T-helper 17 cell (primary cell): ENCODE measurements at places on chromosomes 7 and 10.

- no peak for DNase-seq
- H3K4me3 ChIP-seq: no peak overlapping the region
- H3K4me1 ChIP-seq: peaks cover 27% of the 10 kb centered on the region
- H3K27ac ChIP-seq: no peak overlapping the region
- H3K36me3 ChIP-seq: no peaks in the 10 kb centered on the region
Measured at GRCh38 chr10:132263866-132264265, 43.9 kb downstream of the STK32C start.

DNA sequence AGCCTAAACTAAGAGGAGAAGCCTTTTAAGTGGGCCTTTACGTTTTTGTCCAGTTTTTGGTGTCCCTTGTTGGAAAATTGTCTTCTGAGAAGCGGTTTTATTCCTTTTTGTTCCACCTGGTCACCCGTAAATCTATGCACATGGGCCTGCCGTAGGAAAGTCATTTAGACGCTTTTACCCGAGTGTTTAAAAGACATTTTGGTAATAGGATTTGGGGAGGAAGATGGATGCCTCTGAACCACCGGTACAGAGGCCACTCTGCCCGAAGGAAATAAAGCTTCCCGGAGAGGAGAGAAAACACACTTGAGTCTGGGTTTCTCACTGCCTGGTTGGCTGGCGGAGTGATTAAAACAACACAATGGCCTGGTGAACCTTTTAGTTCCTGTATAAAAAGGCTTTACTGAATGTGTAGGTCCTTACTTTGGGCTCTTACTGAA is 760 bp downstream of the THNSL1 start:
- H3K27ac ChIP-seq: peak overlapping the region; percentile 99
- peaks cover 16% of the 10 kb centered on the region for H3K4me1 ChIP-seq

DNA sequence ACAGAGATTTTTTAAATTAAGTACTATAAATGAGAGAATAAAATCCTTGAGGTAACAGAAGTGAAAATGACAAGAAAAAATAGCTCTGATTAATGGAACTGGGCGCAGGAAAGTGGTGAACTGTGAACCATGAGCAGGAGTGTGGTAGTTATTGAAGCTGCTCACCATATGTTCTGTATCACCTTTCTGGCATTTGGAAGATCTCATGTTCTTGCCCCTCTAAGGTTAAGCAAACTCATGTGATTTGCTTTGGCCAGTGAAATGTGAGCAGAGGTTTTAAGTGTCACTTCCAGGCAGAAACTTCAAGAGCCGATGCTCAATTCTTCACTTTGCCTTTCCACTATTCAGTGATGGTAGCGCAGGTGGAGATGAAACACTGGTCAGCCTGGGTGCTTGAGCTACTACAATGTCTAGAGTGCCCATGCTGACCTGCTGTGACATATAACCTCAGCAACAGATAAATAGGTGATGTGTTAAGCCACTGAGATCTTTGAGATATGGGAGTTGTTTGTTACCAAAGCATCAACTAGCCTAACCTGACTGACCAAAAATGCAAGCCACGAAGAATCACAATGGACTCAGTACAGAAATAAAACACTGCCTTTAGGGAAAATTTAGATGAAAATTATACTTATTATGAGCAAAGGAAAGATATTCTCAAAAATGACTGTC is 18.4 kb downstream of the MTPAP start:
- H3K4me3 ChIP-seq: no peak overlapping the region
- H3K27ac ChIP-seq: no peak overlapping the region
- peaks cover 11% of the 10 kb centered on the region for H3K4me1 ChIP-seq
- H3K27me3 ChIP-seq: no peaks in the 10 kb centered on the region
- H3K36me3 ChIP-seq: peaks cover 5% of the 10 kb centered on the region

- H3K4me3 ChIP-seq: peak overlapping the region; percentile 87
- no peak for DNase-seq
- peaks cover 65% of the 10 kb centered on the region for H3K27me3 ChIP-seq
- no peaks in the 10 kb centered on the region for H3K36me3 ChIP-seq
- peaks cover 15% of the 10 kb centered on the region for H3K4me1 ChIP-seq
Measured at GRCh38 chr7:129144834-129145668, 544 bp downstream of the TSPAN33 start.

DNA sequence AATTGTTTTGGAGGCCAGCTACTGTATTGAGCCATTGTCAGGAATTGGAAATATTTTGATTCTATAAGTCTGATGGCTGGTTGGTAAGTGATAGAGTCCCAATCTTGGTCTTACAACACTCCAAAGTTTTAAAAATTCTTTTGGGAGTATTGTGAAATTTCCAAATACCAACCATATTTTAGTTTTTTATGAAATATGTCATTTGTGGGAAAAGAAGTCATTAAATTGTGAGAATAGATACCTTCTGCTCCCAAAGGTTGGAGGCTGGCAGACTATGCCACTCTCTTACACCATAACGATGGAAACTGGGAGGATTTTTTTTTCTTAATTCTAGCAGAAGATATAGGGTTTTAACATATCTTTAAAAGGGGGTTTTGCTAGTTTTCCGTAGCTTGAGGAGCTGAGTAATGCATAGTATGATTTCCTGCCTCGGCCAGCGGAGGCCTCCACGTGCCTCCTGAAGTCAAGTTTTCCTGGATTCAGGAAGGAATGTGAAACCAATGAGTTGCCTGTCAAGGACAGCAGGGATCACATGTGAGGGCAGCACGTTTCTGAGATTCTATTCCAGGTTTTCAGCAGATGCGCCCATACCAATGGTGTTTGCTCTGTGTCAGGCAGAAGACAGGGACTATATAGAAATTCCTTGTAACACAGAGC is 92.2 kb upstream of the LAMB4 start:
- no peak overlapping the region for H3K4me3 ChIP-seq
- no peak overlapping the region for H3K27ac ChIP-seq
- no peaks in the 10 kb centered on the region for H3K36me3 ChIP-seq
- DNase-seq: no peak
- peaks cover 26% of the 10 kb centered on the region for H3K27me3 ChIP-seq

GRCh38 chr10:76126607-76127527 is 695.4 kb downstream of the LRMDA start:
- no peak overlapping the region for H3K27ac ChIP-seq
- no peak overlapping the region for H3K4me3 ChIP-seq
- H3K27me3 ChIP-seq: peaks cover 2% of the 10 kb centered on the region
- no peak for DNase-seq

- peaks cover 5% of the 10 kb centered on the region for H3K36me3 ChIP-seq
- H3K4me3 ChIP-seq: no peak overlapping the region
- H3K27me3 ChIP-seq: peaks cover 62% of the 10 kb centered on the region
- no peak overlapping the region for H3K27ac ChIP-seq
- DNase-seq: no peak
Measured at GRCh38 chr7:30977222-30977621, 13.5 kb downstream of the GHRHR start.

GRCh38 chr7:29416276-29416937 is 147.2 kb upstream of the PRR15 start:
- no peak for DNase-seq
- H3K27me3 ChIP-seq: peaks cover 17% of the 10 kb centered on the region
- H3K4me3 ChIP-seq: no peak overlapping the region
- peaks cover 2% of the 10 kb centered on the region for H3K4me1 ChIP-seq
- no peak overlapping the region for H3K27ac ChIP-seq
- no peaks in the 10 kb centered on the region for H3K36me3 ChIP-seq

- H3K27ac ChIP-seq: no peak overlapping the region
- H3K27me3 ChIP-seq: peaks cover 17% of the 10 kb centered on the region
- DNase-seq: no peak
- no peak overlapping the region for H3K4me3 ChIP-seq
- H3K36me3 ChIP-seq: no peaks in the 10 kb centered on the region
- H3K4me1 ChIP-seq: no peaks in the 10 kb centered on the region
Measured at GRCh38 chr7:154836021-154836448, 166.9 kb downstream of the PAXIP1 start.

- DNase-seq: no peak
- peaks cover 38% of the 10 kb centered on the region for H3K27me3 ChIP-seq
- no peaks in the 10 kb centered on the region for H3K36me3 ChIP-seq
- no peaks in the 10 kb centered on the region for H3K4me1 ChIP-seq
- H3K4me3 ChIP-seq: no peak overlapping the region
Measured at GRCh38 chr7:94482796-94483195, 26.8 kb upstream of the CASD1 start.

GRCh38 chr10:68828833-68829232 is 1.5 kb downstream of the STOX1 start:
- peak overlapping the region; percentile 60 for H3K4me3 ChIP-seq
- peaks cover 2% of the 10 kb centered on the region for H3K4me1 ChIP-seq
- peaks cover 7% of the 10 kb centered on the region for H3K27me3 ChIP-seq

- no peak overlapping the region for H3K4me3 ChIP-seq
- no peak overlapping the region for H3K27ac ChIP-seq
- H3K4me1 ChIP-seq: no peaks in the 10 kb centered on the region
- H3K27me3 ChIP-seq: no peaks in the 10 kb centered on the region
Measured at GRCh38 chr7:54629771-54630170, 87.6 kb downstream of the VSTM2A start.

DNA sequence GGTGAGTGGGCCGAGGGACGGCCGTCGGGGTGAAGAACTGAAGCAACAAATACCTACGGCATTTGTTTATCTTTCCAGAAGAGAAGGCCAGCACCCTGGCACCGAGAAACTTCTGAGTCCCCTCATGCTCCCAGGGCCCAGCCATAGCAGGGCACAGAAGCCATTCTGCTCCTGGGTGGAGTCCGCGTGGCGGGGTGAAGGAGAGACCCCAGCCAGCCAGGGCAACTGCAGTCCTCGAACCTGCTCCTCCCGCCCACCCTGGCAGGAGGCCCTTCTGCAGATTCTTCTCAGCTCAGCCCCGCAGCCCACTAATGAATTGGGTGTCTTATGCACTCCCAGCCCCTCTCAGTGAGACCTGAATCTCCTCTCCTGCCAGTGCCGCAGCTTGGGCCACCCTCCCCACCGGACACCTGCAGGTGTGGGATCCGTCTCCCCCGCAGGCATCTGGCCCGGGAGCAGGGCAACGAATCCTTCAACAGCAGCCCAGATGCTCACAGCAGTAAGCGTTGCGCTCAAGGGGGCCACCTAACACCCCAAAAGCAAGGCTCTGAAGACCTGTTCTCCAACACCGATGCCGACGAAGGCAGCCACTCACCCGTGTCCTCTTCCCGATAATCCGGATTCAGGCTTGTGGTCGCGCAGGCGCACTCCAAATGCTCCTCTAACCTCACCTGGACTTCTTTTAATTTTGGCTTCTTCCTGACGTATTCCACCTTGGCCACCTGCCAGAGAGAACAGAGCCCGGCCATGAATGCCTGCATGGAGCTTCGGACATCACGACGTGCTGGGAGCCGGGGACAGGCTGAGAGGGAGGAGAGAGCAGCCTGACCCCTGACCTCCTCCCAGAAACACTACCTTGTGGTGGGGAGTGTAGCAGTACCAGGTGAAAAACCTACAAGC is 18.9 kb downstream of the PDGFA start:
- H3K27me3 ChIP-seq: no peaks in the 10 kb centered on the region
- peaks cover 3% of the 10 kb centered on the region for H3K4me1 ChIP-seq
- no peak overlapping the region for H3K27ac ChIP-seq

GRCh38 chr10:129417870-129418269 is 49.2 kb upstream of the MGMT start:
- H3K27me3 ChIP-seq: peaks cover 21% of the 10 kb centered on the region
- H3K4me1 ChIP-seq: no peaks in the 10 kb centered on the region
- no peak for DNase-seq
- no peak overlapping the region for H3K27ac ChIP-seq
- H3K36me3 ChIP-seq: peaks cover 1% of the 10 kb centered on the region

DNA sequence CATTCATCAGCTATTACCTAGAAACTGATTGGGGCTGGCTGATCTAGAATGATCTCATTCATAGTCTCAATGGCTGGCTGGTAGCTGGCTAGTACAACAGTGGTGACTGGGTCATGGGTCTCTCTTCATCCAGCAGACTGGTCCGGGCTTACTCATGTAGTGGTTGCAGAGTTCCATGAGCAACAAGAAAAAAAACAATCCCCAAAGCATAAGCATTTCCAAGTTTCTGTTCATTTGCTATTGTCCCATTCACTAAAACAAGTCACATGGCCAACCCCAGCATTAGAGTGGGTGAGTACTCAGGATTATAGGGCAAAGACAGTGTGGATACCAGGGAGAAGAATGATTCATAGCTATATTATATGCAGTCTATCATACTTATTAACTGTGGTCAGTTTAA is 85.2 kb upstream of the SEMA3C start:
- DNase-seq: no peak
- H3K27me3 ChIP-seq: no peaks in the 10 kb centered on the region
- no peak overlapping the region for H3K27ac ChIP-seq
- no peaks in the 10 kb centered on the region for H3K36me3 ChIP-seq

DNA sequence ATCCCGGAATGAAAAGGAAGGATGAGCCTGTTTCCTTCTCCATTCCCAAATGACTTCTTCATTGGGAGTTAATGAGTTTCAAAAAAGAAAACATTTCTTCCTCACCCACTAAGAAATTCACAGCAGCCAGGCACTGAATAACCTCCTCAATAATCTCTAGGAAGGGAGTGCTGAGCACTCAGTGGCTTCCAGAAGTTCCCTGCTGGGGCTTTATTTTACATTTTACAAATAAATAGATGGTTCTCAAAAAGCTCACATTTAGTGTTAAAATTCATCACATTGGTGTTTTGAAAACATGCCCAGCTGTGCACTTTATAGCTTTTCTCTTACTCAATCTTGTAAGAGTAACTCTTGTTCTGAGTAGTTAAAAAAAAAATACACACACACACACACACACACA is 148.9 kb upstream of the PFKP start:
- H3K27me3 ChIP-seq: peaks cover 69% of the 10 kb centered on the region
- H3K27ac ChIP-seq: no peak overlapping the region
- H3K4me3 ChIP-seq: no peak overlapping the region

- no peak for DNase-seq
- peaks cover 2% of the 10 kb centered on the region for H3K36me3 ChIP-seq
- no peak overlapping the region for H3K27ac ChIP-seq
- H3K4me1 ChIP-seq: peaks cover 4% of the 10 kb centered on the region
Measured at GRCh38 chr7:127534636-127535035, 50.8 kb downstream of the GCC1 start.

- peaks cover 25% of the 10 kb centered on the region for H3K4me1 ChIP-seq
- peaks cover 10% of the 10 kb centered on the region for H3K36me3 ChIP-seq
- H3K27me3 ChIP-seq: no peaks in the 10 kb centered on the region
- DNase-seq: no peak
Measured at GRCh38 chr7:75878312-75878768, 494 bp upstream of the RHBDD2 start.

DNA sequence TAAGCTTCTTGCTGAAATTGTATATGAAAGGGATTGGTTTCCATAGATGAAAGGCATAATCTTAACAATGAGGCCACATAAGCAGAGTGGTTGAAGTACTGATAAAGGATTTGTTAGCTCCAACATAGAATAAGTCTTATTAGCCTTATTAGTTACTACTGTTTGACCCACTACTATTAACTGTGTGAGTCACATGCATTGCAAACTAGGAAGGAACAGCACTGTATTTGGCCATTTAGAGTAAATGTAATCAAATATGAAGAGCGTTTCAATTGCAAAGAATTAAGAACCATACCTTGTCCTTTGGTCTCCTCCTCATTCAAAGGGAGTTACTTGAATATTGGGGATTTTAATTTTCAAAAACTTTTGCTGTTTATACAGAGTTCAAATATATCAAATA is 428.9 kb downstream of the MDFIC start:
- DNase-seq: no peak
- peaks cover 3% of the 10 kb centered on the region for H3K36me3 ChIP-seq
- H3K4me1 ChIP-seq: no peaks in the 10 kb centered on the region
- H3K4me3 ChIP-seq: no peak overlapping the region
